ENCODE measurements at places on chromosomes 5 and 9.

- DNase-seq, result no peak
Measured at GRCh38 chr5:10106806-10107205, 142.9 kb downstream of the ATPSCKMT start.

- no peak for DNase-seq
Measured at GRCh38 chr9:35085078-35085477, 5.3 kb upstream of the FANCG start.

- DNase-seq, result no peak
Measured at GRCh38 chr5:86465052-86465838, 152.5 kb upstream of the COX7C start.

DNA sequence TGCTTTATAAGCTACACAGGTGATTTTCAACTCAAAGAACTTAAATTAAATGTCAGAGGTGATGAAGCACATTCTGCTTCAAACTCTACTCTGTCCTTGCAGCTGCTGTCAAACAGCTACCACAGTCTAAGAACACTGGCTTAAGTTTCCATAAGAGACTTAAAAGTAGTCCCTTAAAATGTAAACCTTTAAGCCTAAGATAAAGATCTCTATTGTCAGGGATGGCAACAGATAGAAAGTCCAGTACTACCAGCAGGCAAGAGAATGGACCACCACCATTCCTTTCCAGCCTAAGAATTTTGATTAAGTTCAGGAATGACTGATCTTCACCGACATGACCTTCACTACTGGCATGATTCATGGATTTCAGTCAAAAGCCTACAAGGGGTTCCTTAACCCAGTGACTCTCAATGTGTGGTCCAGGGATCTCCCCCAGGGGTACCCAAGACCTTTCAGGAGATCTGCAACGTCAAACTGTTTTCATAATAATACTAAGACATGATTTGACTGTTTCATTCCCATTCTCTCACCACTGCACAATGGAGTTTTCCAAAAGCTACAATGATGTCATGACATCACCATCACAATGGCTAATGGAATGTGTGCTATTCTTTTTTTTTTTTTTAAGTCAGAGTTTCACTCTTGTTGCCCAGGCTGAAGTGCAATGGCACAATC is 41.1 kb upstream of the PLPP6 start:
- DNase-seq, result no peak

Measured in activated T-helper 1 cell treated with Interleukin-2 at 50 U/mL for 16 hours (primary cell).